ENCODE measurements at places on chromosomes 1 and 21.

- no peak for DNase-seq
These were observed 40.0 kb upstream of the ZNF648 start for GRCh38 chr1:182101415-182102042.

DNA sequence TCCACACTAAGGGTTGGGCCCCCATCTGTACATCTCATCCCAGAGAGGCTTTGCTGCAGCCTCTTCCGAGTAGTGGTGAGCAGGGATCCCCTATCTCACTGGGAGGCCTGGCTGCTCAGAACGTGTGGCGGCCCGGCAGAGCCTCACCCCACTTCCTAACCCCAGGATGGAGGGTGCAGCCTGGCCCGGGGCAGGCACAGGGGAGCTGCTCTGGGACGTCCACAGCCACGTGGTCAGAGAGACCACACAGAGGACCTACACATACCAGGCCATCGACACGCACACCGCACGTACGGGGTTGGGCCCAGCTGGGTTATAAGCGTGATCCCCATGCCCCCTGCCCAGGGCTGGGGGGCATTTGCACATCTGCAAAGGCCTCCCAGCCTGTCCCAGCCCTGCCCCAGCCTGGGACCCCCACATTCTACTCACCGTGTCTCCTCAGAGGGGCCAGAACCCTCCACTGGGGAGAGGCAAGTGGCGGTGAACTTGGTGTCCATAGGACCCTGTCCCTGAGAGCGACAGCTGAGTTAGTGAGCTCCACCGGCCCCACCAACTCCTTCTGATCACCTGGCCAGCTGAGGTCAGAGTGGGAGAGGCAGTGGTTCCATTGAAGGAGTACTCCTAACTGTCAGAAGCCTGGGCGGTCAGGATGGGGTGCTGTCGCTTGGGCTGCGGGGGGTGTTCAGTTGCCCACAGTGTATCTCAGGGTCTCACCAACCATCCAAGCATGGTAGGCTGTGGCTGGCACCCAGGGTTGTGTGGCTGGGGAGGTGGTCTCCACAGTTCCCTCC, 41.2 kb downstream of the TRIM11 start:
- no peak for DNase-seq

DNA sequence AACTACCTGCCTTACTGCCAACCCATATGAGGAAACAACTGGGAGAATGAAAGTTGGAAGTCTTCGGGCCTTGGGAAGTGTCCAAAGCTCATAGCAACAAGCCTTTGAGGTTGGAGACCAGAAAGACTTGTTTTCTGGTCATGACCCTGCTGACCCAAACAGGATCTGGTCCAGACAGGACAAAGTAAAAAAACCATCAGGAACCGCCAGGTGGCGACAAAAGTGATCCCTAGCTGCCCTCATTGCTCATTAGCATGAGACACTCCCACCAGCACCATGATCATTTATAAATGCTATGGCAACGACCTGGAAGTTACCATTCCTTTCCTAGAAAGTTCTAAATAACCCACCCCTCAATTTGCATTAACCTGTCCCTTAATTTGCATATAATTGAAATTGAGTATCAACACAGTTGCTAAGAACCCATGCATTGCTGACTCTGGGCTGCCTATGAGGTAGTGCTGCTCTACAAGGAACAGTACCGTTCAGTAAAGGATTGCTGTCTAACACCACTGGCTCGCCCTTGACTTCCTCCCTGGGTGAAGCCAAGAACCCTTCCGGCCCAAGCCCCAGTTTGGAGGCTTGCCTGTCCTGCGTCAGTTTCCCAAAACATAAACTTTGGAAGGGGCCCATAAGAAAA, 89.0 kb downstream of the URB2 start:
- DNase-seq, result no peak

GRCh38 chr1:211578640-211579439, at the start of gene SLC30A1:
SLC30A1 (minus strand) TSS chr1:211579161; CDS start chr1:211578612, 549 bp downstream.
- DNase-seq, result peak; percentile 99

DNA sequence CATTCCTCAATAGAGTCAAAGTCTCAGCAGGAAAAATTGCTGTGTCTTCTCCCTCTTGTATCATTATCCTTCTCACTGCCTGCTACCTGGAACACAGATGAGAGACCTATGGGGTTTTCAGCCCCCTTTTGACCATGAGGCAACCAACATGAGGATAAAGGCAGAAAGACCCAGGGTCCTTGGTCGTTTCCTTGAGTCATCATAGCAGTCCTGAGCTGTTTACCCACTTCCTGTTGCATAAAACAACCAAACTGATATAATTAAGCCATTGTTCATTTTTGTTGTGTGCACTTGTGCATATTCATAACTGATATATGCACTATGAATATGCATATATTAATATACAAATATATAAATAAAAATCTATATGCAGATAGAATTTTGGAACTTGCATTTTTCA, 188.3 kb upstream of the MAP1LC3C start:
- DNase-seq, result no peak
